ENCODE measurements at places on chromosomes 13 and 19. TPM values are rescaled to one million over a fixed set of nuclear protein-coding genes. Genes with fewer than 3 reads are reported as not detected.

DNA sequence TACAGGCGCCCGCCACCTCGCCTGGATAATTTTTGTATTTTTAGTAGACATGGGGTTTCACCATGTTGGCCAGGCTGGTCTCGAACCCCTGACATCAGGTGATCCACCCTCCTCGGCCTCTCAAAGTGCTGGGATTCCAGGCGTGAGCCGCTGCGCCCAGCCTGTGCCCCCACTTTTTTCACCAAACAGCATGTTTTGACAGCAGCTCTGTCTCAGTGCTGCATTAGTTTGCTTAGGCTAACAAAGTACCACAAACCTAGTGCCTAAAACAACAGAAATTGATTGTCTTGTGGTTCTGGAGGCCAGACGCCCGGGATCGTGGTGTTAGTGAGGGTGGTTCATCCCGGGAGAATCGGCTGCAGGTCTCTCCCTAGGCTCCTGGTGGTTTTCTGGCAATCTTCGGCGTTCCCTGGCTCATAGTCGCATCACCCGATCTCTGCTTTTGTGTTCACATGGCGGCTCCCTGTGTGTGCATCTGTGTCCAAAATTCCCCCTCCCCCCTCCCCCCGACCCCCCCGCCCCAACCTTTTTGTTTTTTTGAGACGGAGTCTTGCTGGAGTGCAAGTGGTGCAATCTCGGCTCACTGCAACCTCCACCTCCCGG lies 30.0 kb downstream of the MYH14 start:
- no peak for ATAC-seq

GRCh38 chr19:38700902-38701454 lies 43.3 kb downstream of the CAPN12 start:
- ATAC-seq = no peak

DNA sequence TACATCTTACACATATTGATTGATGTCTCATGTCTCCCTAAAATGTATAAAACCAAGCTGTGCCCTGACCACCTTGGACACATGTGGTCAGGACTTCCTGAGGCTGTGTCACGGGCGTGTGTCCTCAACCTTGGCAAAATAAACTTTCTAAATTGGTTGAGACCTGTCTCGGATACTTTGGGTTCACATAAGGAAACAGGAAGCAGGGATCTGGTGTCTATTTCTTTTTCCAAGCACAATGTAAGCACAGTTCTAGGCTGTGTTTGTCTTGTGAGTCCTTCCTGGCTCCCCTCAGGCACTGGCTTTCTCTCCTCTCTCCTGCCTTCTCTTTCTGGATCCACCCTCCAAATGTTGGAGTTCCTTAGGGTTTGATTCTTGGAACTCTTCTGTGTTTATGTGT lies 27.6 kb upstream of the TPT1 start:
- peak; percentile 28 for ATAC-seq

DNA sequence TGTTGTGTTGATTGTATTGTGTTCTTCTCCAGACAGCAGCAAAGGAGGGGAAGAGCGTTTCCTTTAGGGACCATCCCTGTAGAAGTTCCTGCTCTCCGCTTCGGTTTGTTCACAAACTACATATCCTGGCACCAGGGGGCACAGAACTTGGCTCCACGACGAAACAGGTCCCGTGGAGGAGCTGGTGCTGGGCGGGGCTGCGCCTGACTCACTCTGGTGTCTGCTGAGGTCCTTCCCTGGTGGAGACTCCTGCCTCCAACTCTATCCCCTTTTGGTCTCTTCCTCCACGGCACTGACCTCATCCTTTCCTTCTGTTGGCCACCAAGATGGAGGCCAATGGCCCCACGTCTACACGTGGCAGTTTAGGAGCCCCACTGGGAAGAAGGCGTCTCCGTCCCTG lies 14.7 kb downstream of the TMPRSS9 start:
- ATAC-seq = no peak

GRCh38 chr19:16445238-16446107 lies 26.3 kb downstream of the EPS15L1 start:
- ATAC-seq = peak; percentile 73

DNA sequence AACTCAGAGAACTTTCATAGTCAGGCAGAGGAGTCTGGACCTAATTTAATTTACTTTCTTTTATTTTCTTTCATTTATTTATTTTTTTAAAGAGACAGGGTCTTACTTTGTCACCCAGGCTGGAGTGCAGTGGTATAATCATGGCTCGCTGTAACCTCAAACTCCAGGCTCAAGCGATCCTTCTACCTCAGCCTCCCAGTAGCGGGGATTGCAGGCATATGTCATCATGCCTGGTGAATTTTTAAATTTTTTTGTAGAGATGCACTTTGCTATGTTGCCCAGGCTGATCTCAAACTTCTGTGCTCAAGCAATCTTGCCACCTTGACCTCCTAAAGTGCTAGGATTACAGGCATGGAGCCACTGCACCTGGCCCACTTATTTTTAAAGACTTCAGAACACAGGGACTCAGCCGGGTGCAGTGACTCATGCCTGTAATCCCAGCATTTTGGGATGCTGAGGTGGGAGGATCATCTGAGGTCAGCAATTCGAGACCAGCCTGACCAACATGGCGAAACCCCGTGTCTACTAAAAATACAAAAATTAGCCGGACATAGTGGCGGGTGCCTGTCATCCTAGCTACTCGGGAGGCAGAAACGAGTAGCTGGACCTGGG lies 50.6 kb downstream of the KLF5 start:
- no peak for ATAC-seq

DNA sequence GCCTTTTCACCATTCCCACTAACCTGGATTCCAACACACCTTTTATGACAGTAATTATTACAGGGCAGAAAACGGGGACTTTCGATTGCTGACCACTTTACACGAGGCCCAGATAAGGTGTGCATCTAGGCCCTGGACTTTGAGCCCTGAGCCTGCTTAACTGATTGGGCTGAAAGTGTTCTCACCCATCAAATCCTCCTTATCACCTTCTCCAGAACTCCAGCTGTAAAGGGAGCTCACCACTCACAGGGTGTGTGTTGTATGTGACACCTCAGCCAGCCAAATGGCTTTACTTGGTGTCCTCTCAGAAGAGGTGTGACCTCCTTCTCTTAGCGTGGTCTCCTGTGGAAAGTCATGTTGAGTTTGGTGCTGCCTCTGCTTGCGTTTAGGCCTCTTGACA lies 36.5 kb downstream of the SIPA1L3 start:
- ATAC-seq = no peak

- ATAC-seq = peak; percentile 61
Observed at GRCh38 chr13:79393564-79394249, 12.3 kb downstream of the RBM26 start.

GRCh38 chr13:110162866-110163658 lies 143.9 kb downstream of the COL4A1 start:
- ATAC-seq = no peak

DNA sequence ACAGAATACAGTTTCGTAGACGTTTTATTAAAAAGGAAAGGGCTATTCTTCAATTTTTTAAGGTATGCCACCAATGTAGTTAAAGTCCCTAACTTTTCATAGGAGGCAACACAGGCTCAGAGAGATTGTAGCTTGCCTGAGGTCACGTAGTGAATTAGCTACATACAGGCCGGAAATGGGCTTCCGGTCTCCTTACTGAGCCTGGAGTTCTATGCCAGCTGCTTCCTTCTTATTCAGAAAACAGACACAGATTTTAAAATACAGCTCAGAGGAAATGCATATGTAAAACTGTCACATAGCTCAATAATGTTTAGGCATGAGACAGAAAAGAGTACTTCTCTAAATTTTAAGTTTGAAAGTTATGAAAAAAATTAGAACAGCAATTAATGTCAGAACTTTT lies 85.4 kb upstream of the TUBA3C start:
- ATAC-seq = no peak

- no peak for ATAC-seq
Observed at GRCh38 chr19:52322429-52322828, 13.6 kb upstream of the ZNF610 start.

DNA sequence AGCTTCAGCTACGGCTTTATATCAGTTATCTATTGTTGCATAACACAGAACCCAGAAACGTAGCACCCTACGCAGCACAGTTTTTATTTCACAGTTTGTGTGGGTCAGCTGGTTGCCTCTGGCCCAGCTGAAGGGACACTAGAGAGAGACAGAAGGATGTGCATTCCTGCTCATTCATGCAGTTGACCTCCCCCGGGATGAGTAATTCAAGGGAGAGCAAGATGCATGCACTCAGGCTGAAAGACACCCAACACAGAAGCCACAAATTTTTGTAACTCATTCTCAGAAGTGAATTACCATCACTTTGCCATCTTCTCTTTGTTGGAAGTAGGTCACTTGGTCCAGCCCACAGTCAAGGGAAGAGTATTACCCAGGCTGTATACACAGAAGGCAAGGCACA lies 89.5 kb downstream of the EFNB2 start:
- ATAC-seq = no peak

DNA sequence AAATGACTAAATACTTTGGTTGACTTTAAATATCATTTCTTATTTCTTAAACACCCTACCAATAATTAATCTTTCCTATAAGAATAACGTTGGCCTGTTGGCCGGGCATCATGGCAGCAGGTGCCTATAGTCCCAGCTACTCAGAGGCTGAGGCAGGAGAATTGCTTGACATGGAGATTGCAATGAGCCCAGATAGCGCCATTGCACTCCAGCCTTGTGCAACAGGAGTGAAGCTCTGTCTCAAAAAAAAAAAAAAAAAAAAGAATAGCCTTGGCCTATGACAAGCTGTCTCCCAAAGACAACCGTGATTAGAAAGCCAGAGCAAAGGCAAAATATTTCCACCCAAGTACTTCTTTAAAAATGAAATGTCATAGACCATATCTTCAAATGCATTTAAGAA lies 24.5 kb upstream of the KCTD4 start:
- no peak for ATAC-seq

DNA sequence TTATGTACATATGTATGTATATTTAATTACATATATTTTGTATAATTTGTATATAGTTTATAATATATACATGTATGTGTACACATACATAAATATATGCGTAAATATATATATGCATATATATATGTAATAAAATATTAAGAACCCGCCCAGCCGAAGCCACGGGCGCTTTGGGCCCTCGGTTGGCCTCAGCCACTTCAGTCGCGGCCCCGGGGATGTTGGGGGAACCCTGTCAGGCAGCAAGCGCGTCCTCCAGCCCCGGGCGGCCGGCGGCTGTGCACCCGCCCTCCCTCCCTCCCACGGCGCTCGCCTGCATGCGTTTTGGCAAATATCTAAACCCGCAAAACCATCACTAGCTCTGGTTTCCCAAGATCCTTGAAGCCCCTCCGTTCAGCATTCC lies 7.9 kb upstream of the ZNF606 start:
- ATAC-seq = no peak

DNA sequence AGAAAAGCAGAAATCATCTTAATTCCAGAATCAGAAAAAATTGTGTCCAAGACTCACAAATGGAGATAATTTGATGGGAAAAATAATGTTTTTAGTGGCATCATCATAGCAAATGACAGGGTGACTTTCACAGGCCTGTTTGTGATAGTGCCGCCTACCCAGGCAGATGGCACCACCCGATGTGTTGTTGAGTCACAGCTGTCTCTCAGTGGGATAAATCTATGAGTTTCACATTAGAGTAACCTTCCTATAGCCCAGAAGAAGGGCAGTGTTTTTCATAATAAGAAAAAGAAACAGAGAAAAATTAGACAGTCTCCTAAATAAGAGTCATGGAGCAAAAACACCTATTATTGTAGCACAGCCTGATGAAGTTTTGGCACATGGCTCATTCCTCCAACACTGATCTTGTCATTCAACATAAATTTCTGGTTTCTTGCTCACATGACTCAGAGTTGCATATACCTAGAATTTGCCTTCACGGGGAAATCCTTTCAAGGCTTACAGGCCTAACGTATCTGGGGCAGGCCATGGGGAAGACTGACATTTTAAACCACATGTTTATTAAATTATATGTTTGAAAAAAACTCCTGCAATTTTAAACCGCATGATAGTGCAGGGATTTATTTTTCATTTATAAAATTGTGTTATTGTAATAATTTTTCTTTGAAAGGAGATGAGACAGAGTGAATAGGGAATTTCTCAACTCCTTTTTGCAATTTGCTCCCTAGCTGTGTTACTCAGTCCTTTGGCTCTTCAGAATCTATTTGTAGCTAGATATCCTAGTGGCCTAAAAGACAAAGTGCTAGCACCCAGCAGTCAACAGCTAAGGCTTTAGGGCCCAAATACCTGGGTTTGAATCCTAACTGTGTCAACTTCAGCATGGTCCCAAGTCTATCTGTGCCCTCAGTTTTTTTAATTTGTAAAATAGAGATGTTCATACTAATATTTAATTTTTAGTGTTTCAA lies 393.7 kb downstream of the NDFIP2 start:
- ATAC-seq = peak; percentile 62

- no peak for ATAC-seq
Observed at GRCh38 chr13:99486996-99487395, 14.3 kb upstream of the TM9SF2 start.

DNA sequence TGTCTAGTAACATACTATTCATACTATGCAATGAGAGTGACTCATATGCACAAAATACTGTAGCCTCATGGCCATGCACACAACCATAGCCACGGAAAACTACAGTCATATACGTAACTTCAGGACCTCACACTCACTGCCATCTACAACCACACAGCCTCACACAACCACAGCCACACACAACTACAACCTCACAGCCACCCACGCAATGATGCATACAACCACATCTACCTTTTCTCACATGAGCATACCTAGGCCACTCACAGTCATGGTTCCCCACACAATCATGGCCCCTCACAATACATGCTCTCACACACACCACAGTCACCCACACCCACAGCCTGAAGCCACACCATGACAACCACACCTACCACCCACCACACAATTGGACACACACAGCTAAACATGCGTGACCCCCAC lies 8.7 kb upstream of the TNFSF14 start:
- peak; percentile 60 for ATAC-seq

- no peak for ATAC-seq
Observed at GRCh38 chr19:8610936-8611300, 403 bp upstream of the ADAMTS10 start.

Gene C19orf12
- 8.1 TPM for total RNA-seq

Gene SERPINE3
- not detected for total RNA-seq

Gene SPACA4
- 0.64 TPM for total RNA-seq
